Tibial nerve (tissue), 4 donors: ENCODE measurements at places on chromosomes 7 and 10.

DNA sequence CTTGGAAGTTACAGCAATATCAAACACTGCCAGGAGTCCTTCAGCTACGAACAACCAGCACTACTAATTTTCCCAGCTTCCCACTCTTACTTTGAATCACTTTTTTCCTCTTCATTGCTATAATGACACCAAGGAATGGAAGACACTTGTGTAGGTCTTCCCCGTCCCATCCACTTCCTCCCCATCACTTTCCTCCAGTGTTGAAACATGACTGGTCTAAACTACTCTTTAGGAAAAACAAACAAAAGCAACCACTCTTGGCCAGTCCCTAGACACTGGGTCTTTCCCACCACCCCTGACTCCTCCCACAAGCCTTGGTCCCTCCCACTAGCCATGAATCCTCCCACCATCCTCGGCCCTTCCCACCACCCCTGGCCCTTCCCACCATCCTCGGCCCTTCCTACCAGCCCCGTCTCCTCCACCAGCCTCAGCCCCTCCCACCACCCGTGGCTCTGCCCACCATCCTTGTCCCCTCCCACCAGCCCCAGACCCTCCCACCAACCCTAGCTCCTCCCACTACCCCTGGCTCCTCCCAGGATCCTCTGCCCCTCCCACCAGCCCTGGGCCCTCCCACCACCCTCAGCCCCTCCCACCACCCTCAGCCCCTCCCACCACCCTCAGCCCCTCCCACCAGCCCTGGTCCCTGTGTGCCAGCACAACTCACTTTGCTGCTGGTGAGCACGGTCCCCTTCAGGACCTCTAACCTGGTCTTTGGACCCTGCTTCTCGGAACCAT, 68.5 kb downstream of the CXCL12 start:
- H3K4me3 ChIP-seq = no peak overlapping the region
- no peak overlapping the region for H3K27ac ChIP-seq
- H3K36me3 ChIP-seq = no peaks in the 10 kb centered on the region
- no peak for DNase-seq
- no peaks in the 10 kb centered on the region for H3K27me3 ChIP-seq
- H3K4me1 ChIP-seq = no peaks in the 10 kb centered on the region

- peaks cover 4% of the 10 kb centered on the region for H3K36me3 ChIP-seq
- no peak overlapping the region for H3K27ac ChIP-seq
- no peak overlapping the region for H3K4me3 ChIP-seq
- no peak for DNase-seq
- no peaks in the 10 kb centered on the region for H3K4me1 ChIP-seq
Measured at GRCh38 chr10:127052001-127052400, 144.4 kb downstream of the INSYN2A start.

GRCh38 chr7:112448891-112449290, 1.4 kb upstream of the IFRD1 start:
- H3K27me3 ChIP-seq = no peaks in the 10 kb centered on the region
- no peak for DNase-seq
- H3K4me1 ChIP-seq = peaks cover 10% of the 10 kb centered on the region
- H3K27ac ChIP-seq = peak overlapping the region; percentile 99
- no peak overlapping the region for H3K4me3 ChIP-seq

GRCh38 chr7:2807460-2807844, 36.7 kb downstream of the GNA12 start:
- H3K27me3 ChIP-seq = no peaks in the 10 kb centered on the region
- no peak for DNase-seq
- peaks cover 42% of the 10 kb centered on the region for H3K4me1 ChIP-seq
- H3K27ac ChIP-seq = no peak overlapping the region

DNA sequence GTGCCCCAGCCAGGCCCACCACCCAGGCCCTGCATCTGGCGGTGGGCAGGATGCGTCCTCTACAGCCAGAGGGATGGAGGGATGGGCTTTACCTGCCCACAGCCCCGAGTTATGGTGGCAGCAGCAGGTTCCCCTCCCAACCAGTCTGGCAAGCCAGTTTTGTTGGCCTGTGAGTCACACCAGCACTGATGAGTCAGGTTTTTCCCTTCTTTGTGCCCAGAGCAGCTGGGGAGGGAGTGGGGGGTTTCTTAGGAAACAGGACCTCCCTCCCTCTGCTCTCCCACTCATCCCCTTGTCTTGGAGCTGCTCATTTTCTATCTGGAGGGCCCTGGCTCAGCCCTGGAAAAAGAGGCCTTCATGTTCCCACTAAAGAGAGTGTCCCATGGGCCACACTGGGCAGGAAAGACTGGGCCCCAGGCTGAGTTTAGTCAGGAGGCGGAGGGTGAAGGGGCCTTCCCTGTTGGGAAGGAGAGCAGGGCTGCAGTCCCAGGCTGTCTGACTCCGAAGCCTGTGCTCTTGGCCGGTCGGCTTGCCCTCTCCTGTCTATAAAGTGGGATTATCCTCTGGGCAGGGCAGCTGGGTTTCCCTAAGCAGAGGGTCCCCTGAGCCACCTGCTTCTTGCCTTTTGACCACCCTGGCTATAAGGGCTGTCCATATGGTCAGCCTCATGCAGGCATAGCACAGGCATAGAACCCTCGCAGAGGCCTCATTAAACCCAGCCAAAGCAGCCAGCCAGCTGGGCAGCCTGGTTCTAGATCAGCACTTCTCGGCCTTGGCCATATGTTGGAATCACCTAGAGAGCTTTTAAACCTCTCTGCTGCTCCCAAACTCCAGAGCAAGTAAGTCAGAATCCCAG, 30.2 kb upstream of the ANKRD2 start:
- peak overlapping the region; percentile 32 for H3K27ac ChIP-seq
- no peak overlapping the region for H3K4me3 ChIP-seq
- peak; percentile 69 for DNase-seq
- H3K36me3 ChIP-seq = no peaks in the 10 kb centered on the region
- no peaks in the 10 kb centered on the region for H3K27me3 ChIP-seq
- H3K4me1 ChIP-seq = peaks cover 3% of the 10 kb centered on the region
